Left ventricle myocardium inferior (tissue), 1 donor: ENCODE measurements at places on chromosomes 1 and 21.

GRCh38 chr1:201753492-201753891, 75.5 kb upstream of the IPO9 start:
- no peaks in the 10 kb centered on the region for H3K27me3 ChIP-seq
- peak overlapping the region; percentile 70 for H3K27ac ChIP-seq
- H3K4me1 ChIP-seq: peaks cover 100% of the 10 kb centered on the region

DNA sequence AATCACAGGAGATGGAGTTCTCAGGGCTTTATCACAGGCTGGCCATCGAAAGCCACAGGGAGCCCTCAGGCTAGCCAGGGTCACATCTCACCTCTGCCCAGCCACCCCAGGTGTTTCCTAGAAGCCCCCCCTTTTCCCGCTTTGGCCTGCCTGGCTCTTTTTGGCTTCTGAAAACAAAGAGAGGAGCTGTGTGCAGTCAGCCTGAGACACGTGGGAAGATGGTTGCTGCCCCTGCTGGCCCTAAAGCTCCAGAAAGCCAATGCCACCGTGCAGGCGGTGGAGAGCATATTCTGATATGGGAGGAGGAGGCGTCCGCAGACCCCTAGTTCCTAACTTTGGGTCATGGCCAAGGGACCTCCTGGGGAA, 18.7 kb upstream of the LBR start:
- no peaks in the 10 kb centered on the region for H3K27me3 ChIP-seq
- no peak for DNase-seq
- no peak overlapping the region for H3K4me3 ChIP-seq
- H3K36me3 ChIP-seq: no peaks in the 10 kb centered on the region
- H3K27ac ChIP-seq: peak overlapping the region; percentile 89

DNA sequence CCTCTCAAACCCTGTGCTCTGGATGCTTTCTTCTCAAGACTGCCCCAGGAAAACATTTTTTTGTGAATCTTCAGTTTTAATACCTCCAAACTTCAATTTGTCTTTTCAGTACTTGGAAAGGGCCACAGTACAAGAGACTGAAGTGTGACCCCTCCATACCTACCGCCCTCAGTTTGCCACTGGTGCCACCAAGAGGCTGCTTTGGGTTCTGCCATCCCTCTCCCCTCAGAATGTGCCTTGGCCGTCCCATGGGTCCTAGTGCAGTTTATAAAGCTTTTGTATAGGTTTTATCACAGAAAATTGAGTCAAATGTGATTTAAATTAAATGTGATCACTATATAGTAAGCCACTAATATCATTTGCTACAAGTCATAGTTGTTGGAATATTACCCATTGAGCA, 60.8 kb upstream of the PGD start:
- H3K36me3 ChIP-seq: peaks cover 61% of the 10 kb centered on the region
- no peak overlapping the region for H3K4me3 ChIP-seq
- DNase-seq: peak; percentile 40
- no peaks in the 10 kb centered on the region for H3K27me3 ChIP-seq
- H3K27ac ChIP-seq: peak overlapping the region; percentile 51
- peaks cover 23% of the 10 kb centered on the region for H3K4me1 ChIP-seq

DNA sequence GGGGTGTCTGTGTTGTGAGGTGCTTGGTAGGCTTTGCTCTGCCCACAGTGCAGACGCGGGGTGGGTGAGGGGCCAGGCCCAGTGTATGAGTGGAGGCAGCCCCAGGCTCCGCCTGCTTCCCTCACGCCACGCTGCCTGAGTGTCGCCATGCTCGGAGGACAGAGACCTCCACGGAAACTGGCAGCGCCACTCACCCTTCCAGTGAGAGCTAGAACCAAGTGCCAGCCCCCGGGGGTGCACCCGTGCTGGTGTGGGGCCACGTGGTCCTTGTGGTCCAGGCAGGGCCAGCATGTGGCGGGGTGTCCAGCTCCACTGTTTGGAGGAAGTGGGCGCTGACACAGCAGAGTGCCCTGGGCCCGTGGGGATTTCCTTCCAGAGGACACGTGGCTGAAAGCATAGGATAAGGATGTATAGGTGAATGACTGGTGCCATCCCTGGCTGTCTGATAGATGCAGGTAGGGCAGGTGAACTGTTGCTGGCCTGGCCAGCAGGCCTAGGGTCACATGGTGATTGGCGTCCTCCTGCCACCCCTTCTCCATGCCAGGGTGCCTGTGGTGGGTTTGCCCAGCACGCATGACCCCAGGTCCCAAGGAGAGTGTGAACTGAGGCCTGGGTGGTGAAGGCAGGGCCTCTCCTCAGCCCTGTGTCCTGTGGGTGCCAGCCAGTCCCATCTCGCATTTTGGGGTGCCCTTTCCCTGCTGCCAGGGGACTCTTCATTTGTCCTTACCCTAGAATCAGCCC, 3.8 kb downstream of the LRRC3 start:
- DNase-seq: no peak
- H3K4me3 ChIP-seq: no peak overlapping the region
- peaks cover 17% of the 10 kb centered on the region for H3K4me1 ChIP-seq
- H3K27me3 ChIP-seq: no peaks in the 10 kb centered on the region

- H3K27ac ChIP-seq: no peak overlapping the region
- no peaks in the 10 kb centered on the region for H3K36me3 ChIP-seq
- no peaks in the 10 kb centered on the region for H3K4me1 ChIP-seq
Observed at GRCh38 chr1:76433526-76433925, 359.0 kb downstream of the ST6GALNAC3 start.

DNA sequence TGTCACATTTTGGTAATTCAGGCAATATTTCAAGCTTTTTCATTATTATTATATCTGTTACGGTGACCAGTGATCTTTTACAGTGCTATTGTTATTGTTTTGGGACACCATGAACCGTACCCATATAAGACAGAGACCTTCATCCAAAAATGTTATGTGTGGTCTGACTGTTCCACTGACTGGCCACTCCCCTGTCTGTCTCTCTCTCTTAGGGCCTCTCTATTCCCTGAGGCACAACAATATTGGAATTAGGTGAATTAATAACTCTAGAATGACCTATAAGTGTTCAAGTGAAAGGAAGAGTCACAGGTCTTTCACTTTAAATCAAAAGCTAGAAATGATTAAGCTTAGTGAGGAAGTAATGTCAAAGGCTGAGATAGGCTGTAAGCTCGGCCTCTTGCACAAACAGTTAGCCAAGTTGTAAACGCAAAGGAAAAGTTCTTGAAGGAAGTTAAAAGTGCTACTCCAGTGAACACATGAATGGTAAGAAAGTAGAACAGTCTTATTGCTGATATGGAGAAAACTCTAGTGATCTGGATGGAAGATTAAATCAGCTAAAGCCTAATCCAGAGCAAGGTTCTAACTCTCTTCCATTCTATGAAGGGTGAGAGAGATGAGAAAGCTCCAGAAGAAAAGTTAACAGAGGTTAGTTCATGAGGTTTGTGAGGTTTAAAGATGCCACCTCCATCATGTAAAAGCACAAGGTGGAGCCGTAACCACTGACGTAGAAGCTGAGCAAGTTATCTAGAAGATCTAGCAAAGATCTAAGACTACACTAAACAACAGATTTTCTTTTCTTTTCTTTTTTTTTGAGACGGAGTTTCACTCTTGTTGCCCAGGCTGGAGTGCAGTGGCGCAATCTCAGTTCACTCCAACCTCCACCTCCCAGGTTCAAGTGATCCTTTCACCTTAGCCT, 19.7 kb upstream of the DIPK1A start:
- H3K27me3 ChIP-seq: no peaks in the 10 kb centered on the region
- DNase-seq: no peak
- no peaks in the 10 kb centered on the region for H3K4me1 ChIP-seq
- H3K36me3 ChIP-seq: no peaks in the 10 kb centered on the region
- no peak overlapping the region for H3K27ac ChIP-seq

DNA sequence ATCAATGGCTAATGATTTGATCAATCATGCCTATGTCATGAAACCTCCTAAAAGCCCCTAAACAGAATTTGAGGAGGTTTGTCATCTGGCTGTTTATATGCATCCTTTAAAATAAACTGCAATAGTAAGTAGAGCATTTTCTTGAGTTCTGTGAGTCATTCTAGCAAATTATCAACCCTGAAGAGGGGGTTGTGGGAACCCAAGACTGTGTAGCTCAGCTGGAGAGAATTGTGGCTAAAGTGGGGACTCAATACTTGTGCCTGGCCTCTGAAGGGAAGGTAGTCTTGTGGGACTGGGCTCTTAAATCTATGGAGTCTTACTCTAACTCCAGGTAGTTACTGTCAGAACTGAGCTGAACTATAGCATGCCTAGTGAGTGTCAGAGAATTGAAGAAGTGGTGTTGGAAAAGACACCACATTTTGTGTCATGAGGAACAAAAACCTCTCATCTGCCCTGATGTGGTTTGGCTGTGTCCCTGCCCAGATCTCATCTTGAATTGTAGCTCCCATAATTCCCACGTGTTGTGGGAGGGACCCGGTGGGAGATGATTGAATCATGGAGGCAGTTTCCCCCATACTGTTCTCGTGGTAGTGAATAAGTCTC, 402.4 kb downstream of the USH2A start:
- DNase-seq: no peak
- H3K27me3 ChIP-seq: no peaks in the 10 kb centered on the region
- H3K27ac ChIP-seq: no peak overlapping the region
- H3K4me1 ChIP-seq: no peaks in the 10 kb centered on the region
- no peak overlapping the region for H3K4me3 ChIP-seq

- DNase-seq: no peak
- H3K36me3 ChIP-seq: no peaks in the 10 kb centered on the region
- peaks cover 100% of the 10 kb centered on the region for H3K4me1 ChIP-seq
- H3K4me3 ChIP-seq: no peak overlapping the region
Observed at GRCh38 chr1:198174297-198174696, 17.5 kb downstream of the NEK7 start.

DNA sequence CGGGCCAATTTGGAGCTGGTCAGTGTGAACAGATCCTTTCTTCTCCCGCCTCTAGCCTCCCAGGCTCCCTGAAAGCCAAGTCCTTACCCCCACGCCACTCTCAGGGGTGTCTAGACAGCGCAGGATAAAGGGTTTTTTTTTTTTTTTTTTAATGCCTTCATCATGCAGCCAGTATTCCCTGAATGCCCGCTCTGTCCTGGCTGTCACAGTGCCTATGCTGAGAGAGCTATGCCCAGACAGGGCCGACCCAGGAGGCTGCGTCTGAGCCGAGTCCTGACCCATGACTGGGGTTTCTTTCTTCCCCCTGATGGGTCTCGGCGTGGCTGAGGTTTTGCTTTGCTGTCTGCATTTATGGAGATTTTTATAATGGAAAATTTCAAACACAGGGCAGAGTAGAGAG, 18.3 kb downstream of the SPSB1 start:
- no peak overlapping the region for H3K27ac ChIP-seq
- no peaks in the 10 kb centered on the region for H3K27me3 ChIP-seq
- H3K4me1 ChIP-seq: peaks cover 33% of the 10 kb centered on the region
- H3K4me3 ChIP-seq: no peak overlapping the region
- no peak for DNase-seq

GRCh38 chr1:1893291-1893985, 2.6 kb upstream of the GNB1 start:
- no peak for DNase-seq
- H3K36me3 ChIP-seq: no peaks in the 10 kb centered on the region
- H3K27ac ChIP-seq: peak overlapping the region; percentile 70
- H3K27me3 ChIP-seq: no peaks in the 10 kb centered on the region
- H3K4me1 ChIP-seq: peaks cover 59% of the 10 kb centered on the region

GRCh38 chr1:224733027-224733911, 117.2 kb downstream of the CNIH3 start:
- H3K27me3 ChIP-seq: no peaks in the 10 kb centered on the region
- H3K27ac ChIP-seq: peak overlapping the region; percentile 58
- no peak overlapping the region for H3K4me3 ChIP-seq
- no peaks in the 10 kb centered on the region for H3K36me3 ChIP-seq

GRCh38 chr1:29521438-29521715, 285.1 kb downstream of the PTPRU start:
- no peaks in the 10 kb centered on the region for H3K4me1 ChIP-seq
- peaks cover 92% of the 10 kb centered on the region for H3K27me3 ChIP-seq
- no peak overlapping the region for H3K4me3 ChIP-seq
- no peaks in the 10 kb centered on the region for H3K36me3 ChIP-seq
- no peak overlapping the region for H3K27ac ChIP-seq

- no peaks in the 10 kb centered on the region for H3K36me3 ChIP-seq
- H3K27ac ChIP-seq: no peak overlapping the region
- no peak overlapping the region for H3K4me3 ChIP-seq
Observed at GRCh38 chr1:225371366-225372010, 56.4 kb downstream of the LBR start.
